ENCODE measurements at places on chromosomes 5 and 9.

DNA sequence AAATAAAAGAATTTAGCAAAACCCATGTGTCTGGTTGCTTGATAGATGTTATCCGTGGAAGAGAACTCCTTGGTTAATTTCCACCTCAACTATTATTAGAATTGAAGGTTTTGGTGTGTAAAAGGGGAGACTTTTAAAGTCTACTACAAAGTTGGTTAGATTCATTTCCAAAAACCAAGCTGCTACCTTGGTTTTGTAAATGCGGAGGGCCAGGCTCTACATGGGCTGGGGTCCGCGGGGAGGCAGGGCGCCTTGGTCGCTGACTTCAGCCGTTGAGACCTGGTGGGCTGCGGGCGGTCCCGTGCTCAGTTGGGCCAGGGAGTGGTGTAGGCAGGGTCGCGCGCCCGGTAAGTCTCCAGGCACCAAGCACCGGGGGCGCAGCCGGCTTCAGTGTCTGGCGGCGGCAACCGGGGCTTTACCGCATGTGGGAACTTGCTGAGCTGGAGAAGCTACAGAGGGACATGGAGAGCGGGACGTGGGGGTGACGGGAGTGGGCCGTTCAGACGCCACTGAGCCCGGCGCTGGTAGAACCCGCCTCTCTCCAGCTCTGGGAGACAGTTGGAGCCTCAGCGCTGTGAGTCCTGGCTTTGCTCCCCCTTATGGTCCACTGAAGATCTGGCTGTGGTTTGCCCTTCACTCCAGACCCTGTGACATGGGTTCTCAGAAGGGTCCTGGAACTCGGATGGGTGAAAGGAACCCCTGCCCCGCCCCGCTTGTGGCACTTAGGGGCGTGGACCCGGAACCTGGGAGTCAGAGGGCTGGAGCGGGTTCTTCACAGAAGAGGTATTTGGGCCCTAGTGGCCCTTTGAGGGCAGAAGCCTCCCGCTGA, 11.8 kb downstream of the NR2F1 start:
- DNase-seq, result no peak

DNA sequence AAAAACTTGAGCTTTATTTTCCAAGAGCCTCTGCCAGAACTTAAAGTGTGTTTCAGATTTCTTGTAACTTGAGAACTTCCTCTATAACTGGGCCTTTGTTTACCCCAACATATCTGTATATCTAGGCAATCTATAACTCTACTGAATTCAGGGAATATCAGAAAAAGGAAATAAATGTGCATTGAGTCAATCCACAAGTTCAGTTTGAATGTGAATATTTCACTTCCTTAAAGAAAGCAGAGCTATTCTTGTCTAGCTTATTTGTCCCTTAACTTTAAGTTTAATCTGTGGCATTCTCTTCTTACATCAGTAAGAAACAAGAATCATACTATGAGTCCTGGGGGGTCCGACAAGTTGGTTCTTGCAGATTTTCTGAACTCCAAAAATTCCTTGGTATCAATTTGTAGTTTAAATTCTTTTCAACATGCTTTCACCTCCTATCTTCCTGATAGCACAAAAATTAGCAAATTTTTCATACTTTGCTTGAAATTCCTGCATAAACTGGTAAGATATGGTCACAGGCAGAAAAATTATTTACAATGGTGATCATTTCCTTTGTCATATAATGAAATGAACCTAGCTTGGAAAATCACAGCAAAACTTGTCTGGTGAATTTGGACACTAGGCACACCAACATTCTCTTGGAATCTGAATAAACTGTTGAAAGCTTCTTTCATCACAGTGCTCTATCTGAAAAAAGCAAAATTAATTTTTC, 19.8 kb upstream of the ITGA1 start:
- DNase-seq, result no peak

- DNase-seq, result no peak
Observed at GRCh38 chr5:67802766-67803165, 412.8 kb upstream of the PIK3R1 start.

GRCh38 chr5:31247381-31247780, 53.9 kb downstream of the CDH6 start:
- no peak for DNase-seq

GRCh38 chr5:151144922-151145321, 12.7 kb downstream of the ANXA6 start:
- DNase-seq, result no peak

- no peak for DNase-seq
Observed at GRCh38 chr9:131640438-131641137, 95.3 kb downstream of the PRRT1B start.

- DNase-seq, result no peak
Observed at GRCh38 chr5:153399595-153399994, 90.9 kb upstream of the GRIA1 start.

DNA sequence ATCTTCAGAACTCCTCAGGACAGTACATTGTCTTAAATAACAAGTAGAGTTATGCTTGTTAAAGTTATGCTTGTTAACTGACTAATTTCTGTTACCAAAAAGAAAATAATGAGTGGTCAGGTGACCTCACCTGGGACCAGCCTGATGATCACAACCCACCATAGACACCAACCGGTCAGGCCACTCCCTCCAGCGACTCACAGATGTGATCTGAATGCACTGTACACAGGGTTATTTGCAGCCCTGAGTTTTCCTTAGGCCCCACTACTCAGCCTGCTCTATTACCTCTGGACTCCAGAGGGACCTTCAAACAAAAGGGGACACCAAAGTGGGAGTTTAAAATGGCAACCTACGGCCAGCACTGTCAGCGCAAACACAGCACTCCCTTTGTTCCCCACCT, 55.3 kb downstream of the ARSB start:
- DNase-seq, result no peak

Measured in stromal cell of bone marrow (primary cell).